ENCODE measurements at places on chromosomes 6 and 20. TPM values are rescaled to one million over a fixed set of nuclear protein-coding genes. Genes with fewer than 3 reads are reported as not detected.

GRCh38 chr20:48861444-48861843 is 33.6 kb upstream of the PREX1 start:
- no peaks in the 10 kb centered on the region for H3K27me3 ChIP-seq
- H3K27ac ChIP-seq, result no peak overlapping the region
- DNase-seq, result no peak
- no peaks in the 10 kb centered on the region for H3K36me3 ChIP-seq
- no peaks in the 10 kb centered on the region for H3K4me1 ChIP-seq
- H3K4me3 ChIP-seq, result no peak overlapping the region

GRCh38 chr6:37232430-37233017 is 25.0 kb upstream of the TBC1D22B start:
- H3K27ac ChIP-seq, result no peak overlapping the region
- no peaks in the 10 kb centered on the region for H3K27me3 ChIP-seq
- H3K4me1 ChIP-seq, result no peaks in the 10 kb centered on the region

GRCh38 chr6:149977221-149977620 is 13.5 kb downstream of the ULBP1 start:
- no peak overlapping the region for H3K27ac ChIP-seq
- H3K36me3 ChIP-seq, result no peaks in the 10 kb centered on the region
- H3K4me3 ChIP-seq, result no peak overlapping the region
- no peak for DNase-seq

DNA sequence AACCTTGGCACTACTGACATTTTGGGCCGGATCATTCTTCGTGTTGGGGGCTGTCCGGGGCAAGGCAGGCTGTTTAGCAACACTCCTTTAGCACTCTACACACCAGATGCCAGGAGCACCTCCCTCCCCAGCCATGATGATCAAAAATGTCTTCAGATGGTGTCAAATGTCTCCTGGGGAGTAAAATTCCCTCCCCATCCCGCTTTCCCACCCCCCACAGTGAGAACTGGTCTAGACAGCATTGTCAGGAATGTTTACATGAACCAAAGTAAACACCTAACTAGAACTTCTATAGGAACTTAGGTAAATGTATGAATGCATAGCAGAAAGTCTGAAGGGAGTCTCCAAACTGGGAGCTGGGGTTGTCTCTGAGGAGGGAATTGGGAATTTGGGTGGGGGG is 70.0 kb upstream of the TOP1 start:
- no peaks in the 10 kb centered on the region for H3K36me3 ChIP-seq
- H3K27ac ChIP-seq, result no peak overlapping the region
- no peak for DNase-seq

Gene C6orf52
- 0.80 TPM for polyA plus RNA-seq

Gene CCDC170
- polyA plus RNA-seq, result 0.08 TPM

Gene SRF
- polyA plus RNA-seq, result 11.9 TPM

DNA sequence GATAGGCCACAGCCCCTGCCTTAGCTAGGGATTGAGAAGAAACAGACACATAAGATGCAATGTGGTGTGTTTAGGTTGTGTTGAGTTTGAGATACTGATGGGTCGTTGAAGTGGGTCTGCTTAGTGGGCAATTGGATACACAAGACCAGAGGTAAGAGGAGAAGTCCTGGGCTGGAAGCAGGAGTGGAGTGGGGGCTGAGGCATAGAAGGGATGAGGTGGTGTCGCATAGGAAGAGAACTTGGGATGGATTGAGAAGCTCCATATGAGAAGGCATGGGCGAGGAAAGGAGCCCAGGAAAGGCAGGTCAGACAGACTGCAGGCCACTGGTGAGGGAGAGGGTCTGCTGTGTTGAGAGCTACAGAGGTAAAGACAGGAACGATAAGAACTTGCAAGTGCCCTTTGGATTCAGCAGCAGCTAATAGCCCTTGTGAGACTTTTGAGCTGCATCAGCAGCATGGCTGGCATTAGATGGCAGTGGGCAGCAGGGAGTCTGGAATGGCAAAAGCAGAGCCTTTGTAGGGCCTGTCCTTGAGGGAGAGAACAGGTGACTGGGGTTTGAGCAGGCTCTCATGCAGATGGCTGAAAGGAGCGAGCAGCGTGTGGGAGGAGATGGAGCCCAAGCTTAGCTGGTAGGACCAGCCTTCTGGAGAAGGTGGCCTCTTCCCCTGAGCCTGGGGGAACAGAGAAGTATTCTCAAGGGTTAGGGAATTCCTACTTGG is 33.2 kb downstream of the PLCG1 start:
- H3K27me3 ChIP-seq, result no peaks in the 10 kb centered on the region
- H3K27ac ChIP-seq, result no peak overlapping the region
- peaks cover 38% of the 10 kb centered on the region for H3K36me3 ChIP-seq
- H3K4me3 ChIP-seq, result no peak overlapping the region

DNA sequence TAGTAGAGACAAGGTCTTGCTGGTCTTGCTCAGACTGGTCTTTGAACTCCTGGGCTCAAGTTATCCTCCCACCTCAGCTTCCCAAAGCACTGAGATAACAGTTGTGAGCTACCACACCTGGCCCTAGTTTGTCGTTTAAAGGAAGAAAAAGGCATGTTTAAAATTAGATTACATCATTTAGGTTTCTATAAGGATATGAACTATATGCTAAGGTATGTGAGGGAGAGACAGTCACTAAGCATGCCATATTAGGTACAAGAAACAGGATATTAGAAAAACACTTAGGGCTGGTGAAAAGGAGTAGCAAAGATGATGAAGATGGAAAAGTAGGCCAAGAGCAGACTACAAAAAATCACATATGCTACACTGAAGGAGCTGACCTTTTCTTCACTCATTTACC is 106.4 kb downstream of the ASCC3 start:
- H3K27ac ChIP-seq, result no peak overlapping the region
- no peak overlapping the region for H3K4me3 ChIP-seq
- DNase-seq, result no peak
- no peaks in the 10 kb centered on the region for H3K36me3 ChIP-seq
- H3K27me3 ChIP-seq, result no peaks in the 10 kb centered on the region

- H3K36me3 ChIP-seq, result no peaks in the 10 kb centered on the region
- no peaks in the 10 kb centered on the region for H3K27me3 ChIP-seq
These were observed 8.7 kb downstream of the B4GALT5 start for GRCh38 chr20:49704932-49705336.

DNA sequence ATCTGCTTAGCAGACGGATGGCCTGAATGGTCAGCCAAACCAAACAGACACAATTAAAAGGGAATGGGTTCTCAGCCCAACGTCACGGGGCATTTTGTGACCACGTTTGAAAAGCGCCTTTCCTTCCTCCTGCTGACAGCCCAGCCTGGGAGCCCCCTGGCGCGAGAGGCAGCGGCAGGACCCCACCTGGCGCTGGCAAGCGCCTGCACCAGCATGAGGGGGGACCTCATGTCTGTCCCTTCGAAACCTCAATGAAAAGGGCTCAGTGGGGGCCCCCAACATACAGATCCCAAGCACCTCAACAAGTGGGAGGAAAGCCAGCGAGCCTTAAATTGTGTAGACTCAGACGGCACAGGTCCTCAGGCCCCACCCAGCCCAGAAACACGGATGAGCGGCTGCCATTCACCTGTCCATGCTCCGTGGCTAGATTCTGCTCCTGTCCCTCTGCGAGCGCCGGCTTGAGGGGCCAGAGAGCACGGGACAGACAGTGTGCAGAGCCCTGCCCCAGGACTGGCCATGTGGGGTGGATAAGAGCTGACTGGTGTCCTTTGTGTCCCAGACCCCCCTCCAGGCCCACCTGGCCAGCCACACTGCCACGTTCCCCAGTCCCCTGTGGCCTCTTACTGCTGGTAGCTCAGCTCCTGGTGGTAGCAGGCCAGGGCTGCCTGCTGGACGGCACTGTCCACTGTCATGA is 87.6 kb downstream of the NINL start:
- H3K27me3 ChIP-seq, result no peaks in the 10 kb centered on the region
- no peak overlapping the region for H3K4me3 ChIP-seq
- H3K4me1 ChIP-seq, result no peaks in the 10 kb centered on the region

Gene GCNT2
- polyA plus RNA-seq, result 0.91 TPM

Gene IL17F
- not detected for polyA plus RNA-seq
